Uterus (tissue), 4 donors: ENCODE measurements at places on chromosomes 11 and 22.
A peak's percentile ranks its signal among the peaks of the same experiment; 100 is the strongest.

DNA sequence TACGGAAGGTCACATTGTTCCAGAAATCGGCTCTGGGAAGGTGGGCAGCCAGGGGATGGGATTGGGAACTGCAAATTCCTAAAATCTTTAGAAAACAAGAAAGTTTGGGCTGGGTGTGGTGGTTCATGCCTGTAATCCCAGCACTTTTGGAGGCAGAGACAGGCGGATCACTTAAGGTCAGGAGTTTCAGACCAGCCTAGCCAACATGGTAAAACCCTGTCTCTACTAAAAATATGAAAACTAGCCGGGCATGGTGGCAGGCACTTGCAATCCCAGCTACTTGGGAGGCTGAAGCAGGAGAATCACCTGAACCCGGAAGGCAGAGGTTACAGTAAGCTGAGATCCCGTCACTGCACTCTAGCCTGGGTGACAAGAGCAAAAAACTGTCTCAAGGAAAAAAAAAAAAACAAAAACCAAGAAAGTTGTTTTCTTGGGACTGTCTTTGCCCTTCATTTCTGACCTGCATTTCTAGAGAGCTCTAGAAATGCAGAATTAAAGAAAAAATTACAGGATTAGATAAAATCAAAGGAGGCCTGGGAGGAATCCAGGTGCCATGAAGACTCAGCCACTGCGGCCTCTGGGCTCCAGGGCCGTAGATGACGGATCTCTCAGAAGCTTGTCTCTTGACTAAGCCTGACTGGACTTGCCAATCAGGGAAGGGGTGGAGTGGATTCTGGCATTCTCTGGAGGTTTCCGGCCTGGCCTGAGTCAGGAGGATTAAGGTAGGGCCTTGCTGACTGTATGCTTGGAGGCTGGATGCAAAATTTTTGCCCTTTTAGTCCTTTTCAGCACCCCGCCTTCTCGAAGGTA lies 5.3 kb upstream of the MALAT1 start:
- peak; percentile 75 for DNase-seq

DNA sequence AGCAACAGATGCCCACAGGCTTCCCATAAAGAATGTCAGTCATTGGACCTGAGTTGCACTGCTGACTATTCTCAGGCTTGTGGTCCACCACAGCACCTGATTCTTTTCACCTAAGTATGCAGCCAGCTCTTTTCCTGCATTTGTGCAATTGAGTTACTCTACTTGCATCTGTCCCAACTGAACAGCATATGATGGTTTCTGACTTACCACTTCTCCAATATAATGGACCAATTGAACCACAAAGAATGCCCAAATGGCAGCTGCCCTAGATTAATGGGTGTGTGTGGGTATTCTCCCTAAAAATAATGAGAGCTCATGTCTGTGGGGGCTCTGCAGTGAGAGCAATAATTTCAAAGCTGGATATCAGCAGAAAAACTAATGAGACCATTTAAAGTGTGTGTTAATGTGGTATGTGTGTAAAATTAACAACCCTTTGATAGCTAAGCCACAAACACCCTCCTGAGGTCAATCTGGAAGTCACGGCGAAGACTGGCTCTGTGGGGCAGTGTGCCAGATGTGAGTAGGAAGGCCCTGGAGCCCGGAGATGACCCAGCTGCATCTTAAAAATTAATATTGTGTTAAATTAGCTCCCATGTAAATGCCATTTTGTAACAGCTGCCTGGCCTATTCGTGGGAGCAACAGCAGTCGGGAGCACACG lies 43.8 kb downstream of the SC5D start:
- DNase-seq = no peak

- no peak for DNase-seq
Measured at GRCh38 chr22:22398530-22399327, 109.8 kb downstream of the ZNF280B start.

GRCh38 chr11:126090452-126090851 lies 27.8 kb upstream of the CDON start:
- no peak for DNase-seq

GRCh38 chr11:6351782-6352382 lies 31.6 kb upstream of the CAVIN3 start:
- DNase-seq = no peak

DNA sequence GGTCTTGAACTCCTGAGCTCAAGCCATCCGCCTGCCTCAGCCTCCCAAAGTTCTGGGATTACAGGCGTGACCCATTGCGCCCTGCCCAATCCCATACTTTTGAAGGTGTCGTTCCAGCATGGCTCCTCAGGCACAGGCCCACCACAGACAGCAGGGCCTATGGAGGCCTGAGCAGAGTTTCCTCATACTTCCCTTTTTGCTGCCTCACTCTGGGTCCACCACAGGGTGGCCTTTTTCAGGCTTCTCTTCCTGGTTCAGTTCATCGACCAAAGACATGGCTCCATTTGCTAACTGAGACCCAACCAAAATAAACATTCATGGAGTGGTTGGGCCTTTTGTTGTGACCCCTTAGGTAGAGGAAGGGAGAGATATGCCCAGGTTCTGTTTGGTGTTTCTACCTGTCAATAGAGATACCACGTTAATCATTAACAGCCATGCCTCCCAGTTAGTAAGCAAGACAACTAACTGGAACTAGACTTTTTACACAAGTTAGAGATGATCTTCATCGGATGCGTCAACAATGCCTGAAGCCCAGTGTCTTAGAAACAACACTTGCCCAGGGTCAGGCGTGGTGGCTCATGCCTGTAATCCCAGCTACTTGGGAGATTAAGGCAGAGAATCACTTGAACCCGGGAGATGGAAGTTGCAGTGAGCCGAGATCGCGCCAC lies 35.1 kb downstream of the TRIOBP start:
- no peak for DNase-seq

- no peak for DNase-seq
Measured at GRCh38 chr11:41659985-41660384, 200.5 kb upstream of the LRRC4C start.

DNA sequence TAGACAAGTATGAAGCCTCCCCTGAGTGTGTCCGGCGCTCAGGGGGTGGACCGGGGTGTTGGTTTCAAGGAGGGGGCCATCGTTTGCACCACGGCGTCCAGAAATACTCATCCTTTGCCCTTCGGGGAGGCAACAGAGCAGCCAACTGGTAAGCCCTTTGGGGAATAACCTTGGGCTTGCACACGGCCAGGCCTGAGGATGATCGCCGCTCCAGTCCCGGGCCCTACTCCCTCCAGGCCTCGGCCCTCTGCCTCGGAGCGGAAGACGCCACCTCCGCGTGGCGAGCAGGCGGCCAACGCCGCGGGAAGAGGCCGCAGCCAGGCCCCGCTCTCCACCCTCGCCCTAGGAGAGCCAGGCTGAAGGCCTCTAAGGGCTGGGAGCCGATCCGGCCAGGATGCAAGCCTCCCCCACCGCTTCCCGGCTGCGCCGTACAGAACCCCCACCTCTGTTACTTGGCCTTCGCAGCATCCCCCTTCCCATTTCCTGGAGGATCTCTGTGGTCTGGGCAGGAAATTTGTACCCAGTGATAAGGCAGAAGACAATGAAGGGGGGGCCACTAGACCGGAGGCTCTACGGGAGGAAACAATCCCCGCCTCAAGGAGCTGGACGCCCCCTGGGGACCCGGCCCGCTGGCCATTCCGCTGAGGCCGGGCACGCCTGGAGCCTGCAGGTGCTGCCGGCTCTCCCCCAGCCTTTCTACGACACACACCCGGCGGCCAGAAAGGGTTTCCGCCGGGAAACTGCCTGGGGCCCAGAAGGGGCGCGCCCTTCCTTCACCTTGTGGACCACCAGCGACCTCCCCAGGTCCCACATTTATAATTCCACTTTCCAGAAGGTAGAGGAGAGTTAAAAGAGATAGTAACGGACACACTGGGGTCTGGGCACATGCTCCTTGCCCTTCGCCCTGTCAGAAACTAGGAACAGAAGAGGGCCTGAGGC lies 2.6 kb downstream of the ESAM start:
- DNase-seq = no peak

DNA sequence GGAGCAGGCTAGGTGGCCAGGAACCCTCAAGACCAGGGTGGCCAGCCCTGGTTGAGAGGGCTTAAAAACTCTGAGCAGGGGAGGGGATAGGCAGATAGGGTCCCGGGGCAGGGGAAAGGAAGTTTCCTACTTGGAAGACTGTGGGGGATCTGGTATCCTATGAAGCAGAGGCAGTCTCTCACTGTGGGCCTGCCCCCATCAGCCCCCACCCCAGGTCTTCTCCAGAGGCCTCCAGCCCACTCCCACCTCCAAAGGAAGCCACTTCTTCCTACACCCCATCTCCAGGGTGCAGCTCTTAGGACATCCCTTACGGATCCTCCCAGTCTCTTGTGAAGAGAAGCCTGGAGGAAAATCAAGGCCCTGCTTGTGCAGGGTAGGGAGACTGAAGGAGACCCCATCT lies 16.3 kb downstream of the SCN4B start:
- no peak for DNase-seq

DNA sequence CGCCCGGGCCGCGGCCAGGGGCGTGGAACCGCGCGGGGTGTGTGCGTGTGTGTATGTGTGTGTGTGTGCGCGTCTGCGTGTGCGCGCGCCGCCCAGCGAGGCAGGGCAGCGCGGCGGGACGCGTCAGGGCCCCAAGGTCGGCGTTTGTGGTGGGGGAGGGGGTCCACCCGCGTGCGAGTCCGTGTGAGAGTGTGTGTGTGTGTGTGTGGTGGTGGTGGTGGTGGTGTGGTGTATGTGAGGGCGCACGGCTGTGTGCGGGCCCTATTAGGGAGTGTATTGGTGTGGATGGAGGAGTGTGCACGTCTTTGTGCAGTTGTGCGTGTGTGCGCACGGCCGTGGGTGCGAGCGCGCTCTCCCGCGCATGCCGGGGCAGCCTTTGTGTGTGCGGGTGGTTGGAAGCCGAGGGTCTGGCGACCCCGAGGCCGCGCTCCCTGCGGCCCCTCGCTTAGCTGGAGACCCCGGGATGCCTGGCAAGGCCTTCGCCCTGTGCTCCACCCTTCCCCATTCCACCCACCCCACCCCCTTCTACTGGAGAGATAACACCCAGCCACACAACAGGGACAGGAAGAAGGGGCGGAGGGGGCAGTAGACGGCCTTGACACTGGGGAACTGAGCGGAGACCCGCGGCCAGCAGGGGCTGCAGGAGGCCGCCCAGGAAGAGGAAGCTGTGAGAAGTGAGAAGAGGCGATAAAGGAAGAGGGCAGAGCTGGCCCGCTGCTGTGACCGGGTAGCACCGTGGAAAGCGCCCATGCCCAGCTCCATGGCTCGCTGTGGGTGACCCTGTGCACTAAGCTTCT lies 528 bp upstream of the ARRB1 start:
- peak; percentile 52 for DNase-seq

DNA sequence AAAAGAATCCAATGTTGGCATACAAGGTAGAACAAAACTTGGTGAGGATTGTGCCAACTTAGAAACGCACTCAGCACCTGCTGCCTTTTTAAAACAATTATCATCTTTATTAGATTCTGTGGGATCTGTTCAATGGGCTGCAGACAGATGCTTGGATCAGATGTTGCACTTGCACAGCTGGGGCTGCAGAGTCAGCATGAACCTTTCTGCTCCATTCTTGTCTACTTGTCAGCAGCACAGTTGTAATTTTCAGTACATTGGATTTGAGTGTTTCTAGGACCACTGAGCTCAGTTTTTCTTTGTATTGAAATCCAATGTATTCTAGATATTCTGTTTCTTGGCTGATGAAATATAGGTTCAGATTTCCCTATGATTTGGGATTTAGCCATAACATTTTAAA lies 164.5 kb downstream of the LUZP2 start:
- DNase-seq = no peak

- no peak for DNase-seq
Measured at GRCh38 chr11:17351172-17351509, 459 bp upstream of the NCR3LG1 start.

- no peak for DNase-seq
Measured at GRCh38 chr11:128738942-128739341, 45.1 kb downstream of the FLI1 start.

GRCh38 chr22:27443306-27443705 lies 358.2 kb downstream of the MN1 start:
- no peak for DNase-seq

GRCh38 chr11:103806130-103806895 lies 230.1 kb upstream of the DDI1 start:
- no peak for DNase-seq

- no peak for DNase-seq
Measured at GRCh38 chr11:62706850-62707247, 375 bp downstream of the BSCL2 start.

GRCh38 chr22:28741785-28742561 lies at the start of the genes CHEK2 and HSCB:
CHEK2 (minus strand) TSS chr22:28741820; CDS start chr22:28734721, 7,099 bp downstream.
HSCB (plus strand) TSS chr22:28742039; CDS start chr22:28742096, 57 bp downstream.
- peak; percentile 98 for DNase-seq

DNA sequence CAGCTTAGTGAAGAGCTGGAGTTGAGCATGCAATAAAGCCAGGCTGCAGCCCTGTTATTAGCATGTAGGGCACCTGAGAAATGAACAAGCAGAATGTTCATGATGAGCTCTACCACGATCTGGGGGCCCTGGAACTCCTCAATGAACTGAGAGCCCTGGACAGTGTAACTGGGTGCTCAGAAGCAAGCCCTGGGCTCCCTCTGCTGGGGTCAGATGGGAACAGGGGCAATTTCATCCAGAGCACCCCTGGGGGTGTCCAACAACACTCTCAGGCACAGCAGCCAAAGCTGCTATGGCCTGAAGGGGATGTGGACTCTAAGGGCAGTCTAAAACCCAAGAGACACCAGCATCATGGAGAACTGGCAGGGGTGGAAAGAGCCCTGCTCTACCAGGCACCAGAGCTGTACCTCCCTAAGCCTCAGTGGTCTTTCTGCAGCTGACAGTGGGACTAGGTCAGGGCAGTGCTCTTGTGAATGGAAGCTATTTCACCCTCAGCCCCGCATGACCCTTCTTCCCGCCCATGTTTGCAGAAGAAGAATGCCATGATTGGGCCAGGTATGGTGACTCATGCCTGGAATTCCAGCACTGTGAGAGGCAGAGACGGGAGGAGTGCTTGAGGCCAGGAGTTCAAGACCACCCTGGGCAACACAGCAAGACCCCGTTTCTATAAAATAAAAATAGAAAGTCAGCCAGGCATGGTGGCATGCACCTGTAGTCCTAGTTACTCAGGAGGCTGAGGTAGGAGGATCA lies 28.9 kb downstream of the THOC5 start:
- DNase-seq = no peak

- no peak for DNase-seq
Measured at GRCh38 chr11:79406376-79406775, 34.5 kb downstream of the TENM4 start.

DNA sequence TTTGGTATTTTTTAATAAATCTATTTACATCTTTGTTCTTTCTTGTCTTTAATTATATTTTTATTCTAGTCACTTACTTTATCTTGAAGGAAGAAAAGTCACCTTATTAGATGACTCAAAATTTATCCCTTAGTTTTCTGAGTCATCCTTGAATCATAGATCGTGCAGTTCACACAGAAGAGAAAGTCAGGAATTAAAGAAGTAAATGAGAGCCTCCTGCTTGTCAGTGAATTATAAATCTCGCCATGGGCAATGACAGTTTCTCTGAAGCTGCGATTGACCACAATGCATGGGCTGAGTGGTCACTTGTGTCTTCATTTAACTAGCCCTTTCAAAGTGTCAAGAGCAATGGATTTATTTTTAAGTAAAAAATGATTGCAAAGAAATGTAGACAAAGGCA lies 91.2 kb downstream of the LUZP2 start:
- DNase-seq = no peak

GRCh38 chr22:27331526-27332281 lies 469.9 kb downstream of the MN1 start:
- no peak for DNase-seq

GRCh38 chr11:73747762-73748161 lies 13.1 kb downstream of the RAB6A start:
- DNase-seq = no peak

GRCh38 chr11:105046898-105047579 lies 1.9 kb upstream of the CARD16 start:
- DNase-seq = peak; percentile 18

GRCh38 chr22:34010259-34010658 lies 90.0 kb upstream of the LARGE1 start:
- no peak for DNase-seq
